ELF-1 (cell line): ENCODE measurements at places on chromosomes 1 and 21.

DNA sequence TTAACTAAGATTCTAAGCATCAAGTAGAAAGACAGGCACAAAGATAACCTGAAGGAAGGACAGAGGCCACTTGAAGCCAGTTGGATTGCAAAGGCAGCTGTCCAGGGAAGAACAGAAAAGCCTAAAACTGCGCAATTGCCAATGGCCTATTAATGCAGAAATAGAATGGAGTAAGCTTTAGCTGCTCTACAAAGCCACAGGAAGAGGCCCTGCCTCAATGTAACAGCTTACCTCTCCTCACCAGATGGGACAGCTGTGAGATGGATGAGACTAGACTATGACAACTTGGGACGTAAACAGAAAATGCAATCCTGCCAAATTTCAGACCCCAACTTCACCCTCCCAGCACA lies 176.5 kb downstream of the EIF4G3 start:
- DNase-seq = no peak

- DNase-seq = no peak
Observed at GRCh38 chr1:167492481-167492910, 25.8 kb downstream of the CD247 start.

GRCh38 chr1:154608397-154609270 lies 648 bp upstream of the ADAR start:
- peak; percentile 85 for DNase-seq

DNA sequence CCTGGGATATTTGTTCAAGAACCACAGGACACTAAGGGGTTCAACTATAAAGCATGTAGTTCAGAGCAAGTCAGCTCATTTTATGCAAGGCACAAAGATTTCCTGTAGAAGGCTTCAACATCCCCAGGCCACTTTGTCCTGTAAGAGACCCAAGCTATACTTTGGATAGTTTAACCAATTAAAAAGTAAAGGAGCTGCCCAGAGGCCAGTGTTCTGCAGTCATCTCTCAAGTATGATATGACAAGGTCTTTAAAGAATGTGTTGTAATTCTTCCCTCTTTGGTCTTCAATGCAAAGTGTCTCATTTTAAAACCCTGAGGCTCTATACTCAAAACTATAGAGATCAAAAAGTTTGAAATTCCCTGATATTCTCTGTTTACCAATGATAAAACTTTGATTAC lies 34.1 kb downstream of the KRTAP20-3 start:
- DNase-seq = no peak

- no peak for DNase-seq
Observed at GRCh38 chr1:215599418-215600074, 32.4 kb downstream of the KCTD3 start.

- DNase-seq = no peak
Observed at GRCh38 chr1:245952383-245953026, 554.6 kb downstream of the SMYD3 start.

- DNase-seq = no peak
Observed at GRCh38 chr1:198910816-198911215, 272.0 kb downstream of the PTPRC start.

- DNase-seq = no peak
Observed at GRCh38 chr1:66752671-66753371, 562 bp downstream of the DYNLT5 start.

DNA sequence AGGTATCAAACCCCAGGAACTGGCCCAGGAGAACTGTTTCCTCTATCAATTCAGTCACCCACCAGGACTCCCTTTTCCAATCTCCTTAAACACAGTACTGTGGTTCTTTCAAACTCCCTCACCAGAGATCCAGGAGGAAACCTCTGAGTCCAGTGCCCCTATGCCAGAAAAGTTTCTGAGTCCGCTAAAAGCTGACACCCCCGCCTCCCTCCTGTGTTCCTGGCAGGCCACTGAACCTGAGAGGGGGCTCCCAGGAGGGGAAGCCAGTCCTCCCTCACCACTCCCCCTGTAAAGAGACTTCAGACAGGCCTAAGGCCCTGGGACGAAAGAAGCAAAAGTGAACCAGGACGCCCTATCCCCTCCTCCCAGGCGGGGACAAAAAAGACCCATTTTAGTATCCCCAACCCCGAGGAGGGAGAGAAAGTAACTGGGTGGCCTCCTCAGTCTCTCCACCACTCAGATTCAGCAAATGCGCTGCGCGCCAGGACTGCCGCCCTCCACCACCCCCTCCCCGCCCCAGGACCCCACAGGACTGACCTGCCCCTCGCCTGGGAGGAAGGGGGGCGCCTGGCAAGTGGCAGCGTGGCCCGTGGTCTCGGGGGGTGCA lies 624 bp downstream of the SLC41A1 start:
- DNase-seq = peak; percentile 46

- DNase-seq = peak; percentile 13
Observed at GRCh38 chr1:221874285-221875003, 132.6 kb upstream of the DUSP10 start.

DNA sequence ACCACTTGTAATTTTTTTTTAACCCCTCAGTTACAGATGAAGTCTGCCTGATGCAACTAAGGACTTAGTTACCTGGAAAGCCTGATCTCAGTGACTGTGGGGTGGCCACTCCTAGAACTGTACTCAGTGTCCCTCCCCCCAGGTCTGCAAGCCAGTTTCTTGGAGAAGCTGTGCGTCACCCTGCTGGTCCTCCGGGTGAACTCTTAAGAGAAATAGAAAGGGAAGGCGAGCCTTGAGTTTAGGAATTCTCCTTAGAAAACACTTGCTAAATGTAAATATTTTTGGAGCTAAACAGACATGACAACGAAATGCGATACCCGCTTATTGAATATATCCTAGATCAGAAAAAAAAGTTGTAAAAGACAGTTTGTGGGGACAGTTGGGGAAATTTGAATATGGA lies 730 bp downstream of the SLC16A4 start:
- no peak for DNase-seq

GRCh38 chr1:118751166-118751565 lies 237.0 kb downstream of the TBX15 start:
- no peak for DNase-seq

- no peak for DNase-seq
Observed at GRCh38 chr1:210302501-210302900, 26.2 kb upstream of the HHAT start.

GRCh38 chr1:244176201-244176600 lies 125.1 kb downstream of the ZBTB18 start:
- no peak for DNase-seq

- DNase-seq = no peak
Observed at GRCh38 chr1:210323957-210324356, 4.7 kb upstream of the HHAT start.

- DNase-seq = no peak
Observed at GRCh38 chr1:114749835-114750234, 7.9 kb downstream of the CSDE1 start.

- no peak for DNase-seq
Observed at GRCh38 chr1:22489823-22490222, 38.2 kb downstream of the ZBTB40 start.
